ENCODE measurements at places on chromosomes 5 and 9.

DNA sequence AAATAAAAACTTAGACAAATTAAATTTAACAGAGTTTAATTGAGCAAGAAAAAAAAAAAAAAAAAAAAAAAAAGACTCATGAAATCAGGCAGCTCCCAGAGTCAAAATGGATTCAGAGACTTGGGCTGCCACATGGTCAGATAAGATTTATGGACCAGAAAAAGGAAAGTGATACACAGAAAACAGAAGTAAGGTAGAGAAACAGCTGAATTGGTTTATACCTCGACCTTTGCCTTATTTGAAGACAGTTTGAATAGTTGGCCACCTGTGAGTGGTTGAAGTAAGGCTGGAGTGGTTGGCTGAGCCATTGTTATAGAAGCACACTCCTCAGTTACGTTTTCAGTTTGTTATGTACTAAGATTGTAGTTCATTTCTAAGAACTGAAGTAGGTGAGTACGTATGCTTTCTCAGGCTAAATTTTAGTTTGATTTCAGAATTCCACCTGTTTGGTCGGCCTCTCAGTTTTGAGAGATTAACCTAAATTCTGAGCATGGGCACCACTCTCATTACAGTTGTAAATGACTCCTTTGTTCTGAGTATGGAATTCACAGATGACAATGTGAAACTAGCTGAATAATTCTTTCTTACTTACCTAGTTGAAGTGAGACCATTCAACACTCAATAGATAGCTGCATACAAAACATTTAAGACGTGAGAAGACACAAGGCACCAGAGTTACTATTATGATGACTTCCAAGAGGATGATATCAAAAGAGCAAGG lies 149.0 kb downstream of the AOPEP start:
- DNase-seq = no peak

DNA sequence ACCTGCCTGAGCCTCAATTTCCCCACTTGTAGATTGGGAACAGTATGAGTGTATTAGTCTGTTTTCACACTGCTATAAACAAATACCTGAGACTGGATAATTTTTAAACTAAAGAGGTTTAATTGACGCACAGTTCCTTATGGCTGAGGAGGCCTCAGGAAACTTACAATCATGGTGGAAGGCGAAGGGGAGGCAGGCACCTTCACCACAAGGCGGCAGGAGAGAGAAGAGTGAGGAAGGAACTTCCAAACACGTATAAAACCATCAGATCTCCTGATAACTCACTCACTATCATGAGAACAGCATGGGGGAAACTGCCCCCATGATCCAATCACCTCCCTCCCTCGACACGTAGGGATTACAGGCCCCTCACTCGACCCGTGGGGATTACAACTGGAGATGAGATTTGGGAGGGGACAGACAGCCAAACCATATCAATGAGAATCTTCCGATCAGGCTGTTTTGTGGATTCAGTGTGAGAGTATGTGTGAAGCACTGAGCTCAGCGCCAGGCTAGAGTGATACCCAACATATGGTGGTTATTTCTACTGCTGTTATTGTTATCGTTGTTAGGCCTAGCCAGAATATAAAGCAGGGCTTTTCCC lies 14.6 kb upstream of the LMX1B start:
- DNase-seq = no peak

- DNase-seq = no peak
These were observed 5.7 kb downstream of the NKD2 start for GRCh38 chr5:1014346-1014745.

DNA sequence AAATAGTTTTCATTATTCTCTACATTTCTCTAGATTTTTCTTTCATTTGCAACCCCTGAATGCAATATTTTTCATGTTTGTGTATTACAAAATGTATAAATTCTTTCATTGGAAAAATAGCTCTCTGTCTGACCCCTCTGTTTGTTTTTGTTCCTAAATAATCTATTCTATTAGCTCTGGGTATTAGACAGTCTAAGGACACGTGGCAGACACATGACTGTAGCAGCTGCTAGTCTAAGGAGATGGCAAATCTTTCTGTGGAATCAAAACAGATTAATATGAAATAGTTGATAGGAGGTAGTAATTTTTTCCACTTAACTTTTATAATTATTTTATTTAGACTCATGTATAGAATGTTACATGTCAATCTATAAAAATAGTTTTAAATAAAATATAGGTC lies 21.4 kb upstream of the SPATA9 start:
- no peak for DNase-seq

GRCh38 chr9:93266521-93267001 lies 82.6 kb downstream of the WNK2 start:
- DNase-seq = no peak

- no peak for DNase-seq
These were observed 5.8 kb downstream of the GM2A start for GRCh38 chr5:151258816-151259215.

GRCh38 chr5:115415143-115415491 lies 118.7 kb upstream of the CCDC112 start:
- DNase-seq = peak; percentile 36

GRCh38 chr5:87940775-87941174 lies 327.9 kb downstream of the TMEM161B start:
- DNase-seq = no peak

DNA sequence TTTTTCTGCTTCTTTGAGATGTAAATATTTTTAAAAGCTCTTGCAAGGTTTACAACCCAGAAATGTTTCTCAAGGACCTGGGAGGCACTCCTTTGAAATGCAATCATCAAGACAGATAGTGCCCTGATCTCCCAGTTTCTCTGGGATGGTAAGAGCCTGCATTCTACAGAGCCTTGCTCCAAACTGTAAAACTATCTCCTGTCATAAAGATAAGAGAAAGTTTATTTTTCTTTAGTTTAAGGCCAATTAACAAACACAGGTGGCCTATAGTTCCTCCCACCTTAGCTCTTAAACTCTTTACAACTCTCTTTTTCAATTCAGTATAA lies 1231.1 kb upstream of the NUDT12 start:
- no peak for DNase-seq

DNA sequence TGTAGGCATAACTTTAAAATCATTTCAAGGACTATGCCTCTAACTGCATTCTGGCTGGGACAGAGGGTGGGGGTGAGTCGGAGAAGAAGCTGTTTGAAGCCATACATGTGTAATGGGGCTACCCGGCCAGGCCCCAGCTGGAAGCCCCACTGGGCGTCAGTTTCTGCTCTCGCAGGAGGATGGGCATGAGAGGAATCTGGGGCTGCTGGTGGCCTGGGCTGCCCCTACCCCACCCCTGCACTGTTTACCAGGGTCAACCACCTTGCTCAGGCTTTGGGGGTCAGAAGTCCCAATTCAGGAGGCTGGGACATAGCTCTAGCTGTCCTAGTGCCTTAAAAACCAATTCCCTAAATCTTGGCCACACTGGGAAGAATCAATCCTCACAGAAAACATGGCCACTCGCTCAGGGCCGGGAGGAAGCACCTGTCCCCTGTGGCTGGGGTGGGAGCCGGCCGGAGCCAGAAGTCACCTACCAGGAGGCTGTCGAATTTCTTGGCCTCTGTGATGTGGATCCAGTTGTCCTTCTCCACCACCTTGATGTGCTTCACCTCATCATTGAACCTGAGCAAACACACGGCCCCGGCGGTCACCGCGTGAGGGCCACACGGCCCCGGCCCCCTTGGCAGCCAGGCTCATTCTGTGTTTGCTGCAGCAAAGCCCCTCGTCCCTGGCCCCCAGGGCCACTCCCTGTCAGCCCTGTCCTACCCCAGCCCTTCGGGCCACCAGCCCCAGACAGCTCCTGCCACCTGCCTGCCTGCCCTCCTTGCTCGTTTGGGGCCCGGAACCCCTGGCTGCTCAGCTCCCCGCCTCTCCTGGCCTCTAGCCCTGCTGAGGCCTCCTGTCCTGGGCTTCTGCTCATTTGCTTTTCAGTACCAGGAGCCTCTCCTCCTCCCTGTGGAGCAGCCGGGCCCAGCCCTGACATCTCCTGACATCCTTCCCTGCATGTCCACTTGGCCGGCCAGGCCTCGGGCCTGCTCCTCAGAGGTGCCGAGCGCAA lies 33.6 kb upstream of the SARDH start:
- DNase-seq = no peak

DNA sequence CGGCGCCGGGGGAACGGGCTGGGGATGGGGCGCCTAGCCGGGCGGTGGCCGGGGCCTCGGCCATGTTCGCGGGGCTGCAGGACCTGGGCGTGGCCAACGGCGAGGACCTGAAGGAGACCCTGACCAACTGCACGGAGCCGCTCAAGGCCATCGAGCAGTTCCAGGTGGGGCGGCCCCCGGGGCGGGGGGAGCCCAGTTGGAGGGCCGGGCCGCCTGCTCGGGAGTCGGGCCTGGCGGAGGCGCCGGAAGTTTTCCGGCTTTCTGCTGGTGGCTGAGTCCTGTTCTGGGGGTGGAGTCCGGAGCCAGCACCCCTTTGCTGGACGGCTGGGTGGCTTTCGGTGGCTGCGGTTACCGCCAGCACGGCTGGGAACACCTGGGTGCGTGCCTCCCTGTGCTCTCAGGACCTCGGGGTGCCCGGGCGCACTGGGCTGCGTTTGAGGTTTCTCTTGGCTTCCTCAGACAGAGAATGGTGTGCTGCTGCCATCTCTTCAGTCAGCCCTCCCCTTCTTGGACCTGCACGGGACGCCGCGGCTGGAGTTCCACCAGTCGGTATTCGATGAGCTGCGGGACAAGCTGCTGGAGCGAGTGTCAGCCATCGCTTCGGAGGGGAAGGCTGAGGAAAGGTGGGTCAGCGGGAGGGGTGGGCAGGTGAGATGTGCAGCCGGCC lies 454 bp downstream of the NELFB start:
- no peak for DNase-seq

DNA sequence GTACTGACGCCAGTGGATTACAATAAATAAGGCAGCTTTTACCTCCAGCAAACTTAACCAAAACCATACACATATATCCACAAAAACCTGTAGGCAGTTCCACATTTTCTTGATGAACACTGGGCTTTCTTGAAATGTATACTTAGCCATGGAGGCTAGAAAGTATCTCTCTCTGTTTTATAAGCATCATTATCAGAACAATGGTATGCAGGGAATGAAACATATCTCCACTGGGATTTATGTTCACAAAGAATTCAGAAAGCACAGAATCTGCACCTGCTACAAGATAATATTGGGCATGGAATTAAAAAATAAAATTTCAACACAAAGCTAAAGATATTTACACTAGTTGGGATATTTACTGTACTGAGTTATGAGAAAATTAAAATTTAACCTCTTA lies 126.1 kb upstream of the RASA1 start:
- peak; percentile 45 for DNase-seq

DNA sequence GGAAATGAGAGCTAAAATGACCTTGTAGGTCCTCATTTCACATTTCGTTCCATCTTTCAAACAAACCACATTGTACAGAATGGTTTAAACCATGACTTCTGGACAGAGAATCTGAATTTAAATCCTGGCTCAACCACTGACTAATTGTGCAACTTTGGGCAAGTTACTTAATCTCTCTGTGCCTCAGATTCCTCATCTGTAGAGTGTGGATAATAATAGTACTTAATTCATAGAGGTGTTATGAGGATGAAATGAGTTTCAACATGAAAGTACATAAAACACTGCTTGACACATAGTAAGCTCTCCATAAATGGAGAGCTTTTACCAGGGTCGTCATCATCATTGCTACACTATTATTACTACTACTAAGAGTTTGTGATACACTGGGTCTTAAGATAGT lies 46.3 kb upstream of the FOXE1 start:
- DNase-seq = no peak

DNA sequence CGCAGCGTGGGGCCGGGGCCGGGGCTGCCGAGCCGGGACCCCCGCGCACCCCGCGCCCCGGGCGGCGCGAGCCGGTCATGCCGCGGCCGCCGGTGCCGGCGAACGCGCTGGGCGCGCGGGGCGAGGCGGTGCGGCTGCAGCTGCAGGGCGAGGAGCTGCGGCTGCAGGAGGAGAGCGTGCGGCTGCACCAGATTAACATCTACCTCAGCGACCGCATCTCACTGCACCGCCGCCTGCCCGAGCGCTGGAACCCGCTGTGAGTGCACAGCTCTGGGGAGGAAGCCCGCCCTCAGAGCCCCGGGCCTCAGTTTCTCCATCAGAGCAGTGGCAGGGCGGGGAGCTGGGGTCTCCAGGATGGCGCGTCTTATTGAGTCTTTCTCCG lies 335 bp downstream of the GALNT12 start:
- no peak for DNase-seq

DNA sequence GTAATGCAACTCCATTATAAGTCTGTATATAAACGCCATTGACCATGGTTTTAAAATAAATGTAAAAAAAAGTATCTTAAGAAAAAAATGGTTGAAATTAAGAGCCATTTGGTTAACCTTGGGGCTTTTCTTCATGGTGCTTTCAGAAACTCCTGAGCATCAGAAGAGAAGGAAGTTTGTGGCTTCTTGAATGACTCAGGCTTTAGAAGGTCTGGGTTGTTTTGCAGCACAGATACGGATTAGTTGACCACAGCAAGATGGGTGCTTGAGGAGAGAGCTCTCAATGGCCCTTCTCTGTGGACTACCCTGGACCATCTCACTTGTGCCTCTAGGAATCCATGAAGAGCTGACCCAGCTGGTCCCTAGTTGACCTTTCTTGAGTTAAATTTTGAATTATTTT lies 189.5 kb downstream of the TMEM38B start:
- DNase-seq = no peak

GRCh38 chr9:7967851-7968250 lies 168.3 kb upstream of the DMAC1 start:
- no peak for DNase-seq

DNA sequence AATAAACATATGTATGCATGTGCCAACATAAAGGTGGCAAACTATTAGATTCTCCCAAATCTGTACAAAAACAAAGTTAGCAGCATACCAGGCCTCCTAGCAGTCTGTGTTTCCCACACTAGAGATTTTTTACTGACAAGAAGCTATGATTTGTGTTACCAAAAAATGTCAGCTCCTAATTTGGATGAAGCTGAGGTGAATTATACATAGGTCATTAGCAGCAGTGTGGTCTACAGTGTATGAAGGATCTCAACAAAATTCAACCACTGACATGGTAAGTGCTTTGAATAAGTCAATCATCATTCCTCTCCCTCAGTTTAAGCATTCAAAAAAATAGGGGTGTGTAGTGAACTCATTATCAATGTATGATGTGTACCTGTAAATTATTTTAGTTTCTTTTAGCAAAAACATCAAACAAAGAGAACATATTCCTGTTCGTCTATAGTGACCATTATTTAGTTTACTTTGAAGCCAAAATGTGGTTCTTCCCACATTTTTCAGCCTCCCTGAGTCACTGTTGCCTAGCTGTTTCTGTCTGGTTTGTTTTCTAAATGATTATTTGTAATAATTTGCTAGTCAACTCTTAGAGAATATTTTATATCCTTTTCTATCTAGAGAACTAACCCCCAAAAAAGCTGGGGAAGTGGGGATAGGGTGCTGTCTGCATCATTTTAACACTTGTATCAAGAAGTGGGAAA lies 52.1 kb upstream of the RGMB start:
- DNase-seq = no peak

GRCh38 chr5:157451806-157452205 lies 8.2 kb upstream of the NIPAL4 start:
- no peak for DNase-seq

DNA sequence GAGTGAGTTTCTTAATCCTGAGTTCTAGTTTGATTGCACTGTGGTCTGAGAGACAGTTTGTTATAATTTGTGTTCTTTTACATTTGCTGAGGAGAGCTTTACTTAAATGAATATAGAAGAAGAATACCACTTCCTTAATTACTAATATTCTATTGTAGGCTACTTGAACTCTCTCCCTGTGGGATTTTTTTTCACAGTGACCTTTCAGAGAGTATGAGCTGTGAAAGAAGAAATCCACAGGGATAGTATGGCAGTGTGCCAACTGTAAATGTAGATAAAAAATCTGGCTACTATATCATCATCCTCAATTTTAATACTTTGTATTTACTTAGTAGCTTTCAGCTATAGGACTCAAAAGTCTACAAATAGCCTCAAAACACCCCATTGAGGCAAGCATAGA lies 67.3 kb downstream of the COMMD10 start:
- DNase-seq = no peak

Measured in NCI-H226 (cell line).